ENCODE measurements at places on chromosomes 13 and 19. TPM values are rescaled to one million over a fixed set of nuclear protein-coding genes. Genes with fewer than 3 reads are reported as not detected.
A peak's percentile ranks its signal among the peaks of the same experiment; 100 is the strongest.

DNA sequence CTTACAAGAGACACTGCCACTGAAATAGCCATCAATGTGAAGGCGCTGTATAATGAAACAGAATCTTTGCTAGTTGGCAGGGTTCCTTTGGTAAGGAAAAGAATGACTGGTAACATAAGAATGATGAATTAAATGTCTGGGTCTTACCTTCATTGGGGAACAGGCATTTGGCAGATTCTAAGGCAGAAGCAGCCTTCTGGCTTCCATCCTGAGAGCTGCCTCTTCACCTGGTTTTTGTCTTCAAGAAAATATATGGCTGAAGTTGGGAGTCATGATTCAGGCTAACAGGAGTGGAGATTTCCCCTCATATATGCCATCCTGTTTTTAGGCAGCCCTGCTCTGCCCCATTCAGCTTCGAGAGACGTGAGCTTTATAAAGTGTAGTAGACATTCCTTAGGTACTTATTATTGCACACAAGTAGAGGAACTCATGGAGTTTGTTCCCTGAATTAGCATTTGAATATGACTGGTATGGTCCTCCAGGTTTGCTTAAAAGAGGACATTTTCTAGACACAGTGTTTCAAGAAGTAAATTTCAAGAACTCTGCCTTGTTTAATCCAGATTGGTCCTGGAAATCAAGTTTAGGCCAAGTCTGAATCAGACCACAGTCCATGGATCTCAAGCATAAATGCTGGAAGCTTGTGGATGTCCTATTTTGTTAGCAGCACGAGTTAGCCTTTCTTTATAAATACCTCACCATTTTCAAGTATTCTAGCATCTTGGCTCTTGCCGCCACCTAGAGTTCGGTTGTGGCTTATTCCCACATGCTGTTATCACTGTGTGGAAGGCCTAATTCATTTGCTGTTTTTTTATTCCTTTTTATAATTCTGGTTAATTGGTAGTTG is 56.2 kb upstream of the AKAP11 start:
- no peak for DNase-seq

GRCh38 chr13:61684976-61685681 is 269.5 kb upstream of the PCDH20 start:
- DNase-seq: no peak

KRTDAP gene
- total RNA-seq: not detected

ZNF560 gene
- total RNA-seq: 0.09 TPM

GRCh38 chr13:27043013-27043412 is 128.6 kb downstream of the USP12 start:
- DNase-seq: no peak

FUT1 gene
- 2.7 TPM for total RNA-seq

DNA sequence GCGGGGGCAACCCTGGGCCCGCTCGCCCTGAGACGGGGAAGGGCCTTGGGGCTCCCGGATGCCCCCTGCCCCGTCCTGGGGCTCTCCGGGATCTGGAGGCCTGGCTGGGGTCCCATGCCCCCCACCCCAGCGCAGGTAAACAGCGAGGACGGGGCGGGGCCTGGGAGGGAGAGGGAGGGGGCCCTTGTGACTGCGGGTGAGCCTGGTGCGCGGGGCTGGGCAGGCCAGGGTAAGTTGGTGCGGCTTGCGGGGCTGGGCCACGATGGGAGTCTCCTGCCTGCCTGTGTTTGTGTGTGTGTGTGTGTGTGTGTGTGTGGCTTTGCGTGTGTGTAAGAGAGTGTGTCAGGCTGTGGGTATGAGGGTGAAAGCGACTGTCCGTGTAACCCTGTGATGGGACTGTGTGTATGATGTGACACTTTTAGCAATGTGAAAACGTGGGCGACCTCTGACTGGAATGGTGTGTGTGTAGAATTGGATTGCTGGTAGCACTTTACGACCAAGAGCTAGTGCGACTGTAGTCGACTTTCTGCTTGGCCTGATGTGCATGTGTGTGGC is 426 bp downstream of the KLC3 start:
- no peak for DNase-seq

DNA sequence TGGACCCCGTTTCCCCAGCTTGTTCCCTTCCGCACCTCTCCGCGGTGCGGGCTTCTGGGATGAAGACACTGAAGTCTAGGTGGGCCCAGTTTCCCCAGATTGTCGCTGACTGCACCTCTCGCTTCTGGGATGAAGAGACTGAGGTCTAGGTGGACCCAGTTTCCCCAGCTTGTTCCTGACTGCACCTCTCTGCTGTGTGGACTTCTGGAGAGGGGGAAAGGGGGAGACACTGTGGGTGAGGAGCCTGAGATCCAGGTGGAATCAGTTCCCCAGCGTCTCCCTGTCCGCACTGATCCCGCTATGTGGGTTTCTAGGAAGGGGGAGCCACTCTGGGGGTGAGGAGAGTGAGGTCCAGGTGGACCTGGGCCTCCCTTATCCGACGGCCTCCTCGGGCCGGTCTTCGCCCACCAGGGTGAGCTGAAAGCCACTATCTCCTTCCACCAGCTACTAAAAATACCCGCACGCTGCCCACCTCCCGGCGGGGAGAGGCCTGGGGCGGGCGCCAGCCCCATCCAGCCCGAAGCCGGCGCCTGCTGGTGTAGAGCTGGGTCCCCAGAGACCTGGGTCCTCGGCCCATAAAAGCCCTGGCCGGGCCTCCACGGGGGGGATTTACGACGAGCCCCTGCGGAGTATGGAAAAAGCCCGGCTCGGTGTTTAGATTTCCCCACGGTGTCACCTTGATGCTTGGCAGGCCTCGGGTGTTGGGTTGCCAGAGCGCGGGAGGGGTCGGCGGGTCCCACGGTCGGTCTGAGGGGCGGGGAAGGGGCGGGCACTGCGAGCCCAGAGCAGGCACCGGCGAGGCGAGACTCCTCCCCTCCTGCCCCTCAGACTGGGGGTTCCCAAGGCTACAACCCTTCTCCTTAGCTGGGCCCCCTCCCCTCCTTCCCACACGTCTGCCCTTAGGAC is 10.6 kb downstream of the FUT6 start:
- DNase-seq: peak; percentile 43

GRCh38 chr19:28847468-28847867 is 365.5 kb downstream of the UQCRFS1 start:
- no peak for DNase-seq

TNNI3 gene
- total RNA-seq: 3,000 TPM

GRCh38 chr13:44806826-44807225 is 182.4 kb downstream of the NUFIP1 start:
- no peak for DNase-seq

Data from heart right ventricle (tissue), 16 donors.